ENCODE measurements at places on chromosomes 5 and 9.

DNA sequence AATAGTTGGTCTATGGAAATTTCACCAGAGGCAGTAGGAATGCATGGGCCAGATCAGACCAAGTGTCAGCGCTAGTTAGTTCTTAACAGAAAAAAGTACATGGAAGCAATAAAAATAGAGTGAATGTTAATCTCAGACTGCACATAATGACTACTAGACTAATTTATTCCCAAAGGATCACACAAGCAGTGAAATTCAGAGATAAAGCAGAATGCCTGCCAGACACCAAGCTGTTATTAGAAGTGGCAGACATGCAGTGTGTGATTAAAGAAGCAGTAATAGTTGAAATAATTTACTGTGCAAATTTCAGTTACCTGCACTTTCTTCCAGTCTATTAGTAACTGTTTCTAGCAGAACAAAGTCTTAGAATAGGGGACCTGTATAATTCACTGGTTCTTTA, 1024.2 kb downstream of the CDH9 start:
- DNase-seq, result no peak

GRCh38 chr9:23822261-23823169, 3.5 kb downstream of the ELAVL2 start:
- DNase-seq, result no peak

DNA sequence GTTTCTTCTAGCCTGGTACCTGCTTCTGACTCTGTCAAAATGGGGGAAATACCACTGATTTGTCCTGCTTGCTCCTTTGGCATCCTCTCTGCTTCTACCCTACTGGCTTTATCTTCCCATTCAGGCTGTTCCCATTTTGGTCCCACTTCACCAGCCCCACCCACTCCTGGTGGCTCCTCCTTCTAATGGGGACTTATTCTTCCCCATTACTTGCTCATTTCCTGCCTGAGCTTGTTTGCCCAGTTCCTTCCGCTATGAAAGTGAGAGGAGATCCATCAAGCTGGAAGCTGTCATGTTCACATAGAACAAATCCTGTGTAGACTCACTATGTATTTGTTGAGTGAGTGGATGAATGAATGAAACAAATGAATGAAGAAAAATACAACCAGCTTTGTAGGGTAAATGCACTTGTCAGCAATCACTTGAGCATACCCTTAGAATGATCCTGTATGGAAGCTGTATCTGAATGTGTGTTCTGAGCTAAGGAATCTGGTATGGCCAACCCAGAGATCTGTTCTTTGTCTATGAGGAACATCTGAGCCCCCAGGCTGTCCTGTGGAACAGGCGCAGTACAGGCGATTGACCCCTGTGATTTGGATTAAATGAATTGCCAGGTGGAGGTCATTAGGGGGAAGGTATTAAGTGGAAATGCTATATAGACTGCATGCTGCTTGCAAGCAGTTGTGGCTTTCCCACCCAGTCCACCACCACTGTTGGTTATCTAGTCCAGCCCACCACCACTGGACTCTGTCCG, 89.5 kb downstream of the APBA1 start:
- DNase-seq, result no peak

DNA sequence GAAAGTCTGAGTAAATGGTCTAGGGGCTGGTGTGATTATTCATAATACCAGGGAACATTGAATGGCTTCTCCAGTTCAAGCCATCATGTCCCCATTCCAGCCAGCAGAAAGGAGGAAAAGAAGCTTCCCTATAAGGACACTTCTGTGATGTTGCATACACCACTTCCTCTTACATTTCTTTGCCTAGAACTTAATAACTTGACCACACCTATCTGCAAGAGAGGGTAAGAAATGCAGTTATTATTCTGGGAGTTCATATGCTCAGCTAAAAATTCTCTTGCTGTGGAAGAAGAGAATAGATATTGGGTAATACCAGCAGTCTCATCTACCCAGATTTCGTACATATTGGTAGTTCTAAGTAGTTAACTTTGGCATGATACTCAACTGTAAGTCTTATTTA, 166.1 kb downstream of the SLC28A3 start:
- no peak for DNase-seq

DNA sequence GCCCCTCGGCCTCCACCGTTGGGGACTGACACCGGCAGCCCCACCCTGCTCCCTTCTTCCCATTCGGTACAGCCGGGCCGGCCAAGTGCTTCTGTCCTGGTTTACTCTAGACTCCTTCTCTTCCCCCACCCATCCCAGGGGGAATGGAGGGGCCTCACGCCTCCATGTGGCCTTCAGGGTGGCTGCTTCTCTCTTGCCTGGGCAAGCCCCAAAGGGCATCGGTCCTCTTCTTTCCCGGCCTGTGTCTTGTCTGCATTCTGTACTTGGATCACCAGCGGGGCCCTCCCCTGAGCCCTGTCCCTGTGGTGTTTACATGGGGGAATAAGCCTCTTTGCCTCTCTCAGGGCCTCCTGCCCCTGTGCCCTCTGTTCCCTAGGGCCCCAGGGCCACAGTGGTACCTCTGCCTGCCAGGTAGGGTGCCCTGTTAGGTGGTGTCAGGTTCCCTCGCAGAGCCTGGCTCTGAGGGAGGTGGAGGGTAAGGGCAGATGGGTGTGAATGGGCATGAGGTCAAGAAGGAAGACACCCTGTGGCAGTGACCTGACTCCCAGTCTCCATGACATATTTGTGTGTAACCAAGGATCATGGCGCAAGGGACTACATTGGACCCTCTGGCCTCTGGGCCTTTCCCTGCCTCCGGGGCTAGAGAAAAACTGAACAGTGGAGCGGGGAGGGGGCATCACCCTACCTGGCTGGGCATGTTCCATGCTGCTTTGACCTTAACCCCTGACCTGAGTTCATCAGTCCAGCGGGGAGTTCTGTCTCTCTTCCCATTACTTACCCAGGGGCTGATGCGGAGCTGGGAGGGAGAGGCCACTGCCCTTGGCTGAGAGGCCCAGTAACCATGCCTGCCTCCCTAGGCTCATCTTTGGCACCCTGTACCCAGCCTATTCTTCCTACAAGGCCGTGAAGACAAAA, 1.6 kb downstream of the REEP2 start:
- no peak for DNase-seq

GRCh38 chr9:25177858-25178257, 500.4 kb downstream of the TUSC1 start:
- no peak for DNase-seq

- DNase-seq, result no peak
Observed at GRCh38 chr5:18772475-18772874, 1138.2 kb downstream of the TAF11L14 start.

DNA sequence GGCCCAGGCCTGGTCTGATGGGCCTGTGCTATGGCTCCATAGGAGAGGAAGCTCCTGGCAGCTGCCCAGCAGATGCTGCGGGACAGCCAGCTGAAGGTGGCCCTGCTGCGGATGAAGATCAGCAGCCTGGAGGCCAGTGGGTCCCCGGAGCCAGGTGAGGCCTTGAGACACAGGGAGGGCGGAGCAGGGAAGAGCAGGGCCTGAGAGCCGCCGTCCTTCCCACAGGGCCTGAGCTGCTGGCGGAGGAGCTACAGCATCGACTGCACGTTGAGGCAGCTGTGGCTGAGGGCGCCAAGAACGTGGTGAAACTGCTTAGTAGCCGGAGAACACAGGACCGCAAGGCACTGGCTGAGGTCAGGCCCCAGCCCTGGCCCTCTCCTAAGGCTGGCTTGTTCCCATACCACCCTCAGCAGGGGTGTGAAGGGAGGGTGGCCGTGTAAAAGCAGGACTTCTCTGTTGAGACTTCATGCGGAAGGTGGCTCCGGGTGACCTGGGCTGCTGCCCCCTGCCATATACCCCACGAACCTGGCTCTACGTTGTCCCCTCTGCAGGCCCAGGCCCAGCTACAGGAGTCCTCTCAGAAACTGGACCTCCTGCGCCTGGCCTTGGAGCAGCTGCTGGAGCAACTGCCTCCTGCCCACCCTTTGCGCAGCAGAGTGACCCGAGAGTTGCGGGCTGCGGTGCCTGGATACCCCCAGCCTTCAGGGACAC, 4.5 kb downstream of the PKN3 start:
- no peak for DNase-seq

DNA sequence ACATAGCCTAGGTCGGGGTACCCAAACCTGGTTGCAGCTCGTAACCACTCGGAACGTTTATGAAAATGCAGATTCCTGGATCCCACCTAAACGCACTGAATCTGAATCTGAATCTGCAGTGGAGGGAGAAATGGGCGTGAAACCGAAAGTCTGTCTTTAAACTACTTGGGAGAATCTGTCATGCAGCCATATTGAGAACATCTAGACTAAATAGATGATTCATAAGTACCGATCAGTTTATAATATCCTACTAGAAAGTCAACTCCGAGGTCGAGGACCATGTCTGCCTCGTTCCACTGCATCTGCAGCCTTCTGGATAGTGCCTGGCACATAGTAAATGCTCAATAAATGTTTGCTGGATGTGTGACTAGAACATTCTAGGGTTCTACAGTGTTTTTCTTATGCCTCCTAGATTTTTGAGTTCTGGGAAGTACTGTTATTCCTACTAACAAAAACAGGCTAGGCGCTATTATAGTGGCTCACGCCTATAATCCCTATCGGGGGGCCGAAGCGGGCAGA, 632 bp downstream of the COQ4 start:
- no peak for DNase-seq

DNA sequence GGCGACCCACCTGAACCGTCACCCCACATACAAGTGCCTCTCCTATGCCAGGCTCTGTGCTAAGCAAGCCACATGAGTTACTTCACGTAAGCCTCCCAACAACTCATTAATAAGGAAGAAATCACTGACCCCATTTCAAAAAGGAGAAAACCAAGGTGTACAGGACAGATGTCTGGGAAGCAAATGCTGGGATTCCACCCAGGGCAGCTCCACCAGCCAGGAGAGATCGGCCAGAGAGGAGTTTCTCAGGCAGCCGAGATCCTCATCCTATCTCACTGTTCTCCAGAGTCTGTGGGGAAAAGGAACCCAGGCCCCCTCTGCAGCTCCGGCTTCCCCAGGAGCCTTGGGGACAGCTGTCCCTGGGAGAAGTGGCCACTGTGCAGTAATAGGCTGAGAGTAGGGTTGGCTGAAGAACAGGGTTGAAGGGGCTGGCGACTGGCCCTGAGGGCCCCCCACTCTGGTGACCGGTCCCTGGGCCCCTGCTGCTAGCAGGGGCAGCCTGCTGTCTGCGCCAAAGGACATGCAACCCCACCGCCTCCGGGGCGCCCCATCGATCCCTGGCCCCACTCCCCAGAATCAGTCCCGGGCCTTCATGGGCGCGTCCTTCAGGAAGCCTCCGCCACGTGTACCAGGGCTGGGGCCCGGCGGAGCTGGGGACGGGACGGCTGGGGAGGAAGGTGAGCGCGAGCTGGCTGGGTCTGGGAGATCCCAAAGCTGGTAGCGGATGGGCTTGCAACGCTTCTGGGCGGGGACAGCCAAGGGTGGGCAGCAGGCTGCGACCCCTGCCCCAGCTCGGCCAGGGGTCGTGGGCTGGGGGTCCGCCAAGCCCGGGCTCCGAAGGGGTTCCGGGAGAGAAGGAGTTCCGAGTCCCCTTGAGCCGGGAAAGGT, 44.1 kb upstream of the STXBP1 start:
- no peak for DNase-seq

DNA sequence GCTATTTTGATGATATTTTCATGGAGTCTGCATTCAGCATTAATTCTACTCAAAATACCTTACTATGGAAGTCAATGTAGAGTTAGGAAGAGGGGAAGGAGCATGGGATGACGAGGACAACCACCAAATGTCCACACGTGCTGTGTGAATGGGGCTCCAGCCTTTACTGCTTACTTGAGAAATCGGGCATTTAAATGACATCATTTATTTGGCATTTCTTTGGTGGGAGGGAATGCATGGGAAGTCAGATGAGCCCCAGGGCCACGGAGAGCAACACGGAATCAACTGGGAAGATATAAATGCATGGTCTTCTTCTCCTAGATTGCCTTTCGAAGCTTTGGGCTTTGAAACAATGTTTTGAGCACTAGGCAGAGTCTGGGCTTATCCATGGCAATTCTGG, 458.5 kb upstream of the KLF4 start:
- no peak for DNase-seq

- no peak for DNase-seq
Observed at GRCh38 chr9:117415358-117415914, 579 bp upstream of the ASTN2 start.

GRCh38 chr9:5643005-5643624, 14.2 kb downstream of the RIC1 start:
- DNase-seq, result no peak

DNA sequence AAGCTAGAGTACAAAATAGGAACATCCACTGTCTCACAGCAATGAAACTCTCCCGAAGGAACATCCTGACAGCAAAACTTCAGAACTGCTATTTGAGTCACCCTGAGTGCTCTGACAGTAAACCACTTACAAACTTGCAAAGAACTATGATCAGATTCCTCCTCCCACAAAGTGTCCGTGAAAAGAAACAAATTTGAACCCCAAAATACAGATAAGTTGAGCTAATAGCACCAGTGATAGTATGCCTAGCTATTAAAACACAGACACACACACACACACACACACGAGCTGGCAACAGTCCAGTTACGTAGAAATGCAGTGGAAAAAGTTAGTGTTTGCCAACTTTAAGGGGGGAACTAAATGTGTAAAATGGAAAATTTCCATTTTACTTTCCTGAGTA, 3.1 kb upstream of the GLIS3 start:
- no peak for DNase-seq

GRCh38 chr5:131491749-131492148, 143.3 kb downstream of the RAPGEF6 start:
- DNase-seq, result no peak

GRCh38 chr5:15695215-15695731, 195.3 kb downstream of the FBXL7 start:
- no peak for DNase-seq

DNA sequence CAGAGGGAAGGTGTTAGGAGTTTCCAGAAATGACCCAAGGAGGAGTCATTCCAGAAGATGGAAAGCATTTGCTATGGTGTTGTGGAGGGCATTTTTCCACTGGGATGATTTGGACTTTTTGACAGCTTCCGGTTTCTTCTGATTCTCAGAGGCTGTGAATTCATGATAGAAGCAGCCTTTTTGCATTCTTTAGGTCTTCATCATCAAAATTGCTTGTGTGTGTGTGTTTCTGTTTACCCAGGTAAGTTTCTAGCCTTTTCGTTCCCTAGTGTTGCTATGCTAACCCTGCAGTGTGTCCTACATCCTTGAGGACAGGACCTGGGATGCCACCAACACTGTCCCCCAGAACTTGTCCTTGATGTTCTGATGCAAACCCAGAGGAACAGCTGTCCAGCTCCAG, 19.6 kb downstream of the IRX1 start:
- DNase-seq, result no peak

DNA sequence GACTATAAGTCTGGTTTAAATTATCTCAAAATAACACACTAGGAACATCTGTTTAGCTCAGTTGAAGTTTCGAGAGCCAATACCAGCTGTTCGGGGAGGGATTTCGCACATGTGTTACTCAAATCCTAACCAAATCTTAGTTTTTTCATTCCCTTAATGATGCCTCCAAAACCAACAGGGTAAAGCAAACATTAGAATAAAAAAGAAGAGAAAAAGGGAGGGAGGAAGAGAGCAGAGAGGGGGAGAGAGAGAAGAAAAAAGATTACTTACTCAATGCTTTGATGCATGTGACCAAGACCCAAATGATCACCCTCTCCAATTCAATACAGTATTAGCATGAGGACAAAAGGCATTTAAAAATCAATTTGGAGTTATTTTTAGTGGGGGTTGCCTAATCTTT, 86.0 kb upstream of the NR5A1 start:
- no peak for DNase-seq

GRCh38 chr9:122228568-122229484, at the start of gene LHX6:
LHX6 (minus strand) TSS chr9:122228957; CDS start chr9:122228740, 217 bp downstream.
- DNase-seq, result no peak
